Osteoblast (primary cell): ENCODE measurements at places on chromosomes 3 and 15.

- no peak for DNase-seq
These were observed 2.3 kb downstream of the PLXND1 start for GRCh38 chr3:129603991-129604749.

- peak; percentile 94 for DNase-seq
These were observed 36.0 kb downstream of the TSPAN3 start for GRCh38 chr15:77034695-77035489.

GRCh38 chr3:106103383-106103782, 234.6 kb upstream of the CBLB start:
- DNase-seq: no peak

DNA sequence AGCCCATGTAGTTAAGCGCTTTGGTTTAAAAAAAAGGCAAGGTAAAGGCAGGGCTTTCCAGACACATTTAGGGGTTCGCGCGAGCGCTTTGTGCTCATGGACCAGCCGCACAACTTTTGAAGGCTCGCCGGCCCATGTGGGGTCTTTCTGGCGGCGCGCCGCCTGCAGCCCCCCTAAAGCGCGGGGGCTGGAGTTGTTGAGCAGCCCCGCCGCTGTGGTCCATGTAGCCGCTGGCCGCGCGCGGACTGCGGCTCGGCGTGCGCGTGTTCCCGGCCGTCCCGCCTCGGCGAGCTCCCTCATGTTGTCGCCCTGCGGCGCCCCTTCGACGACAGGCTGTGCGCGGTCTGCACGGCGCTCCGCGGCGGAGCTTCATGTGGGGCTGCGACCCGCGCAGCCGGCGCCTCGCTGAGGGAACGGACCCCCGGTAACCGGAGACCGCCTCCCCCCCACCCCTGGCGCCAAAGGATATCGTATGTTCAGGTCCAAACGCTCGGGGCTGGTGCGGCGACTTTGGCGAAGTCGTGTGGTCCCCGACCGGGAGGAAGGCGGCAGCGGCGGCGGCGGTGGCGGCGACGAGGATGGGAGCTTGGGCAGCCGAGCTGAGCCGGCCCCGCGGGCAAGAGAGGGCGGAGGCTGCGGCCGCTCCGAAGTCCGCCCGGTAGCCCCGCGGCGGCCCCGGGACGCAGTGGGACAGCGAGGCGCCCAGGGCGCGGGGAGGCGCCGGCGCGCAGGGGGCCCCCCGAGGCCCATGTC, 927 bp downstream of the SMAD6 start:
- peak; percentile 60 for DNase-seq

GRCh38 chr3:69085833-69086722, 1.3 kb downstream of the ARL6IP5 start:
- DNase-seq: peak; percentile 66

- DNase-seq: no peak
These were observed 238.2 kb upstream of the HES1 start for GRCh38 chr3:193897731-193898180.

DNA sequence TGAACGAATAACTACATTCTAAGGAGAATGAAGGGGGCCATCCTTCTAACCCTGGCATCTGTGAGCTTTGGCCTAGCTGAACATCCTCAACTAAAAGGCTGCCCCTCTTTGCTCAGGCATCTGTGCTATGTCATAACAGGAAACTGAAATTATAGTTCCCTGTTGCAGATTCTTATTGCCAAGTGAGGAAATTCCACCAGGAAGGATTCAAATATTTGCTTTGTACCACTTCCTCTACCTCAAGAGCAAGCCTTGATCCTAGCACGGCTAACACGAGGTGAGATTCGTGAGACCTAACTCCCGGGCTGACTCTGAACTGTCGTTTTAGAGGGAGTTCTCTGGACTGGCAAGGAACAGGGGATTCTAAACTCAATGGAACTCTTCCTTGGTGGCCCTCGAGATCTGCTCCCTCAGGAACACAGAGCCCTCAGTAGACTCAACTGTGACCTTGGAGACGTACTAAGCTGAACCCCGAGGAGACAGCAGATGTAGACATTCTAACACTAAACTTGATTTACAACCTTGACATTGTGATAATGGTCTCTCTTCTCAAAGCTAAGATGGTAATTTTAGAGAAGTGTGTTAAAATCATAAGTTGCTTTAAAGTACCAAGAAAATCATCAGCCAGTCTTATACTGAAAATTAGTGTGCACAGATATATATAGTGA, 4.2 kb downstream of the SPG21 start:
- DNase-seq: peak; percentile 74

DNA sequence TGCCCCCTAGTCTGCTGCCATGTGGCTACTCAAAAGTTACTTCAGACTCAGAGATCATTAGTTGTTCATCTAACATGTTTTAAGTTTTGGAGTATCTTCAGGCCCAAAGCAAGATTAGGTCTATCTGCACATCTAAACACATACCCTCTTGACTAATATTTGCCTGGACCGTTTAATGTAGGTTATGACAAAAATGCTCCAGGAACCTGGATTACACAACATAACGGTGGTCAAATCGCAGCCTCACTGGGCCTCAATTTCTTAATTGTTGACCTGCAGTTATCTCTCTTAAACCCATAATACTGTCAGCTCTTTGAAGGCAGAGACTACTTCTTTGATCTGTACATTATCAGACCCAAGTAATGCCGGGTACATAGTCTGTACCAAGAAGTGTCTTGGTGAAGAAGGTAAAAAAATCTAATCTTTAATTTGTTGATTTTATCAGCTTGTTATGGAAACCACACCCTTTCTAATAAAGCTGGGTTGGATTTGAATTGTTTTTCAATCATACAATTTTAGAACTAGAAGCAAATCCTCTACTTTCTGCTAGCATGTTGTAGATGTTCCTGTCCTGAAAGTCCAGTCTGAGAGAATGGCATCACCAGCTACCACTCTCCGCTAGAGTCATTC, 3.6 kb downstream of the SNRK start:
- DNase-seq: no peak

DNA sequence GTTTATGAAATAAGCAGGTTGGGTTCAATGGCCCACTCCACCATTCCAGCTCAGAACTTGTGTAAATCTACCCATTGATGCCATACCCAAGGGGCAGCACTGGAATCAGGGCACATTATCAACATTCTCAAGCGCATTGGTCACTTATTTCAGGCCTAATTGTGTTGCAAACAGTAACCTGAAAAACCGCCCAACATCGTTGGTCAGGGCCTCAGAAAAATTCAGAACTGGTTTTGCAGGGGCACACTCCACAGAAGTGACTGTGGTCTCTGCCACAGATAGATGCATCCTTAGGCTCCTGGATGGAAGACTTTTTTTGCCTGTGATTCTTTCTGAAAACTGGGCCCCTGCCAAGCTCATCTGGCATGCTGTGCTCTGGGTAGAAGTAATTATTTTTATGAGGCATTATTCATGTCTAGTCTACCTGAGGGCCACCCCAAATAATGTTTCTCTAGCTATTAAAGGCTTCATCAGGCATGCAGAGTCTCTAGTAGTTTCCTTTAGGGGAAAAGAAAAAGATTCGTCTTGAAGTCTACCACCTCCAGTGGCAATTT, 21.7 kb upstream of the LRTM1 start:
- DNase-seq: no peak

- no peak for DNase-seq
These were observed 185.1 kb upstream of the GALNT15 start for GRCh38 chr3:15989419-15989818.

GRCh38 chr15:75036212-75036616, 12.8 kb downstream of the PPCDC start:
- DNase-seq: no peak

DNA sequence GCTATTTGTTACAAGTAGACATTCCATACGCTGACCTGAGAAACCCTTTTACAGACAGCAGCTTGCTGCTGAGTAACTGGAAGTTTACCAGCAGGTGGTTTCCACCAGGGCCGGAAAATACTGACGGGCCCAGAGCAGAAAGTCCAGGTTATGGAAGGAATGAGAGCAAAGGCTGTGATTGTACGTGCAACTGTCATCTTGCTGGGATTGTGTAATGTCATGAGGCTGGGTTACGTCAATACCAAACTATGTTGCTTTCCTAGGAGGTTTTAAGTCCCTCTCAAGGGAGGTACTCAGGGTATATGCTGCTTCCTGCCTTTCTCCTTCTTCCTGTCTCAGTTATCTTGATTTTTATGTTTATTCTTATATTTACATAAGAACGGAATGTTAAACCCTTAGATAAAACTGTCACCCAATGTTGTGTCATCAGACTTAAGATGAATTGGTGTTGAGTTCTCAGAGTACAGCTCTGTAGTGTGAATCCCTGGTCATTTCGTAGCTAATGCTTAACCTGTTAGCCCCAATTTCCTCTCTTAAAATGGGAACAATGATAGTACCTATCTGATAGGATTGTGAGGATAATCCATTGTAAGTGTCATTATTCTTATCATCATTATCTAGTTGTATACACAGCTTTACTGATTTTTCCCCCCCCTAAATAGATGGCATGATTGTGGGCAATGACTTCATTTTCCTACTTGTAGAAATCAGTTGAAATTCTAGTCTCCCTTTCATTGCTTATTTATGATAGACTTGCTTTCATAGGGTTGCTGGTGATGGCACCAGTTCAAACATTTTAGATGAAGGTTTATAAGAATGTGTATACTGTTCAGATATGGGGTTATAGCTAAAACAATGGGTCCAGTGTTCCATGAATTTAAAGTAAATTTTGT, 101.4 kb downstream of the FNDC3B start:
- peak; percentile 71 for DNase-seq

DNA sequence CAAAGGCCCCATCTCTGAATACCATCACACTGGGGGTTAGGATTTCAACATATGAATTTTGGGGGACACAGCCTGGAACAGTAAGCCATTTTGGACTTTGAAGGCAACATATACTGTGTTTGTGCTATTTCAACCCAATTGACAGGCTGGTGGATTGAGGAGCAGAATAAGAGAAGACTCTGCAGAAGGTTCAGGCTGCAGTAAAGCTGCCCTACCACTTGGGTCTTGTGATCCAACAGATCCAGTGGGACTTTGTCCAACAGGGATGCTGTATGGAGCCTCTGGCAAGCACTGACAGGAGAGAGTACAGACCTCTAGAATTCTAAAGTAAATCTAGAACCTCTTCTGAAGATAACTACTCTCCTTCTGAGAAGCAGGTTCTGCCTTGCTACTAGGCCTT, 1.1 kb upstream of the BCL2L10 start:
- no peak for DNase-seq

- no peak for DNase-seq
These were observed 11.4 kb upstream of the CAND2 start for GRCh38 chr3:12785096-12785495.

DNA sequence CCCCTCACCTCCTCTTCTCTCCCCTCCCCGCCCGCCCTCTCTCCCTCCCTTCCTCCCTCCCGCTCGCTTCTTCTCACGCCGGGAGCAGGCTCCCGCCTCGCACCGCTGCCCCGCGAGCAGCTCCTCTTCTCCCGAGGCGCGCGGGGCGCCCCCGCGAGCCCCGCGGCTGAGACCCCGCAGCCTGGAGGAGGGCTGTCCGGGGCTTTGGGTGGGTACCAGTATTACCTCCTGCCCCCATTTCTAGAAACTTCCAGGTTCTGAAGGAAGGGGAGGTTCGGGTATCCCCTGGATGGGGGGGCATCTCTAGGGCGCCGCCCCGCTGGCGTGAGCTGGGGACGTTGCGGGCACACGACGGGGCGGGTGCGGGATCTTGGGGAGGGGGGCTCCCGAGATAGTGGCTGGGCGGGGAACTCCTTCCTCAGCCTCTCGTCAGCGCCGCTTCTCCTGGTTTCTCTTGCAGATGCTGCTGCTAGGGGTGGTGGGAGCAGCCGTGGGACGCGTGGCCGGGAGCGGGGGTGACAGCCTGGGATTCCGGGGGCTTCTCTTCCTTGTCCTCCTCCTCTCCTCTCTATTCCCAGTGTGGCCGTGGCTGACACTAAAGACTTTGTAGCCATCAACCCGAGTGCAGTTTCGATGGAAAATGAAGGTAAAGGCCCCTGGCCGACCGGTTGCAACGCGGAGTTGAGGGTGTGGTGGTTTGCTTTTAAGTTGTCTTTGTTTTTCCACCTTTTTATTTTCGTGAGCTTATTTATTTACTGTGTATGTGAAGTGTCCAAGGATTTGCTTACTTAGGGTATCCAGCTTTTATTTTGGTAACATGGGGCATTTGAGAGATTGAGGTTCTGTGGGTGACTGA, 474 bp downstream of the ATP2C1 start:
- DNase-seq: peak; percentile 85

- peak; percentile 94 for DNase-seq
These were observed 3.6 kb downstream of the CLEC3B start for GRCh38 chr3:45029661-45030060.

DNA sequence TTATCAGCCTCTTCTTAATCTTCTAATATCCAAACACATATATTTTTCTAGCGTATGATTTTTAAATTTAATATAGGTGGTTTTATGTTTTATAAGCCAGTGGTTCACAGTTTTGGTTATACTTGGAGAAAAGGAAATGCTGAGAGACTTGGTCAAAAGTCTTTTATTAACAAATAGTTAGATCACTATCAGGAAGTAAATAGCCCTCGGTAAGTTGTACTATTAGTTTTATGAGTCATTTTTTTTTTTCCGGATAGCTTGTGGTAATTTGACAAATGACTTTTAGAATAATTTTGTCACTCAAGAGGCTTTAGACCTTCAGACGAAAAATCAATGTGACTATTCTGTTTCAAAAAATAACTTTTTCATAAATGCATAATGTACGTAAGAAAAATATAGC, 232.2 kb upstream of the ROBO1 start:
- no peak for DNase-seq

DNA sequence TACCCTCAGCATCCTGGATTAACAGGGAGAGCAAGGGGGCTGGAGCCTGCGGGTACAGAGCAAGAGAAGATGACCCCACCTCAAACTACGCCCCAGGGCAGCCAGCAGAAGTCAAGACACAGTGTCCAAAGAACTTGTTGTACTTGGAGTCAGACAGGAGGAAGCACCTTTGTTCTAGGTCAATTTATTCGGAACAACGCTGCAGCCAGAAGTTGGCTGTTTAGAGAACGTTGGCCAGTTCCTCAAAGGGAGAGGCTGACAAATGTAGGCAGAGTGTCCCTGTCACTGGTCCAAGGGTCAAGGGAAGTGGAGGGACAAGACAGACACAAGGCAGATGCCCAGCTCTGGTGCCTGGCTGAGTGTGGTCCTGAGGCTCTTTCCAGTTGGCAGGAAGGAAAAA, 32.1 kb upstream of the PIAS1 start:
- no peak for DNase-seq

- DNase-seq: no peak
These were observed 97.7 kb upstream of the ATP2B2 start for GRCh38 chr3:10602769-10603768.

- no peak for DNase-seq
These were observed 104.3 kb downstream of the MEX3B start for GRCh38 chr15:81941479-81941878.

DNA sequence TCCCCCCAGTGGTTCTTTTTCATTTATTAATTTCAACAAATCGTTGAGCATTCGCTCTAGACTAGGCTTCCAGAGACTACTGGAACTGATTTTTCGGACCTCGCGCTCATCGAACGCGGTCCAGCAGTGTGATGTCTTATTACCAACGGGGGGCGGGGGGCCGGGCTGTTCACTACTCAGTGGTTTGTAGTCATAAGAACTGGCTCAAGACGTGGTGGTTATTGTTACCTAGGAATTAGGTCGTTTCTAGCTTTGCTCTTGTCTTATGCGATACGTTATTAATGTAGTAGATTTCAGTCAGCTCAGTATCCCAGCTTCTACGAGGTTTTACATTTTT, 858 bp downstream of the RBM5 start:
- DNase-seq: no peak

GRCh38 chr3:11199902-11200845, 45.9 kb downstream of the HRH1 start:
- no peak for DNase-seq

GRCh38 chr3:152403632-152404066, 134.9 kb downstream of the MBNL1 start:
- DNase-seq: no peak
